BJ (cell line): ENCODE measurements at places on chromosomes 7 and 10.

DNA sequence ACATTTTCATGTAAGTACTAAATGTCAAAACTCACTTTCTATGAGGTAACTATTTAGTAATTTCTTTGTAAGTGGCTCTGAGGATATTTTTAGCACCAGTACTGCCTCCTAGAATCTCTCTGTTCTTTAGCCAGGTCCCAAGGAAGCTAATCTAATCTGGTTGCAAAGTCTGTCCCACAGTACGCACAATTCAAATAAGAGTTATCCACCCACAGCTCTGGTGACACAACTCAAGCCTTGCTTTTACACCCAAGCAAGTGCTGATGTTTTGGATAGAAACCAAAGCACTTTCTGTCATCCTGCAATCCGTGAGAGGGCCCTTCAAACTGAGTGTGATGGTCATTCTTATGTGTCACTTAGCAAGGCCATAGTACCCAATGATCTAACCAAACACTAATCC lies 14.5 kb downstream of the GIMAP5 start:
- DNase-seq = no peak

GRCh38 chr7:87627634-87627994 lies 584 bp upstream of the RUNDC3B start:
- DNase-seq = no peak

DNA sequence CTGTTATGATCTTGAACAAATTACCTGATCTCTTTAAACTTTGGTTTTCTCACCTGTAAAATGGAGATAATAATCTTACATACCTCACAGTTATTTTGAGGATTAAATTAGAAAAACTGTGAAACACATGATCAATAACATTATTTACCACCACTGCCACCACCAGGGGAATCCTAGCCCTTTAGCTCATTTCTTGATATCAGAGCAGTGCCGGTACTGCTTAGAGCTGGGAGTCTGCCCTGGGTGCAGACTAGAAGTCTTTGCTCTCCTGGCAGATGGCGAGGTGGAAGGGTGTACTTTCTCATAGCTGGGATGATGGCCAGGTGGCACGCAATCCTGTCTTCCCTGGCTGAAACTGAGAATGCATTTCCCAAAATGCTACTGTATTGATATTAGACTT lies 12.7 kb upstream of the EFCAB10 start:
- no peak for DNase-seq

DNA sequence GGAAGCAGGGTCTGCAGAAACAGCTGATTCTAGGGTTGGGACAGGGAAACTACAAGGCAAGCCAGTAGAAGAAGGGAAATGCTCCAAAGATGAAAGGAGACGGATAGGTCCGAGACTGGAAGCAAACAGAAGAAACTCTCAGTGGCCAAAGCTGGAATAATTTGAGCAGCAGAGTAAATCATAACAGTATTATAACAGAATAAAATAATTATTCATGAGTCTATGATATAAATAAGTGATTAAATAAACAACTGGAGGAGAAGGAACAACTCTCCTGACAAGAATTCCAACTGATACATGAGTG lies 27.6 kb downstream of the EZH2 start:
- DNase-seq = no peak

- DNase-seq = no peak
Observed at GRCh38 chr7:82438521-82438920, 5.1 kb downstream of the CACNA2D1 start.

DNA sequence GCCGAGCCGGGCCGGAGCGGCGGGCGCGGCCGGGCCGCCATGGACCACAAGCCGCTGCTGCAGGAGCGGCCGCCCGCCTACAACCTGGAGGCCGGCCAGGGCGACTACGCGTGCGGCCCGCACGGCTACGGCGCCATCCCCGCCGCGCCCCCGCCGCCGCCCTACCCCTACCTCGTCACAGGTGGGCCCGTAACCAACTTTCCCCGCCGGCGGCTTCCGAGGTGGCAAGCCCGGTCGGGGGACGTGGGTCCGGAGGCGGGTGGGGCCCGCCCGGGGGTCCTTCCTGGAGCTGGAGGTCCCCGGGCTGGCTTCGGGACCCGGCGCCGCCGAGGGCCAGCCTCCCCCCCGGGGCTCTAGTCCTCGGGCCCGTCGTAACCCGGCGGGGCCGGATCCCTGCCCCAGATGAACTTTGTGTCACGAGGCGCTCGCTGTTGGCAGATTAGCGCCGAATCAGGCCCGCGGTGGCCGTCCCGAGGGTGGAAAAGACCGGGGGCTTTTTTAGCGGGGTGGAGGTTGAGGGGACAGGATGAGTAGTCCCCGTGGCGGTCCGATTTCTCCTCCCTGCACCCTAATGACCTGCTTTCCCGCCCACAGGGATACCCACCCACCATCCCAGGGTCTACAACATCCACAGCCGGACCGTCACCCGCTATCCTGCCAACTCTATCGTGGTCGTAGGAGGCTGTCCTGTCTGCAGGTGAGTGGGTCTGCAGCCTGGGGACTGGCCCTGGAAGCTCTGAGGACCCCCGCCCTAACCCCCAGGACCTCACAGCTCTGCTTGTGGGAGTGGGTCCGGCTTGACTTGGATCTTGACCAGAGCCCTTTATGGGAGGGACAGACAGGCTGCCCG lies 496 bp downstream of the BRI3 start:
- DNase-seq = no peak

- DNase-seq = no peak
Observed at GRCh38 chr10:11145495-11145855, 127.8 kb downstream of the CELF2 start.

DNA sequence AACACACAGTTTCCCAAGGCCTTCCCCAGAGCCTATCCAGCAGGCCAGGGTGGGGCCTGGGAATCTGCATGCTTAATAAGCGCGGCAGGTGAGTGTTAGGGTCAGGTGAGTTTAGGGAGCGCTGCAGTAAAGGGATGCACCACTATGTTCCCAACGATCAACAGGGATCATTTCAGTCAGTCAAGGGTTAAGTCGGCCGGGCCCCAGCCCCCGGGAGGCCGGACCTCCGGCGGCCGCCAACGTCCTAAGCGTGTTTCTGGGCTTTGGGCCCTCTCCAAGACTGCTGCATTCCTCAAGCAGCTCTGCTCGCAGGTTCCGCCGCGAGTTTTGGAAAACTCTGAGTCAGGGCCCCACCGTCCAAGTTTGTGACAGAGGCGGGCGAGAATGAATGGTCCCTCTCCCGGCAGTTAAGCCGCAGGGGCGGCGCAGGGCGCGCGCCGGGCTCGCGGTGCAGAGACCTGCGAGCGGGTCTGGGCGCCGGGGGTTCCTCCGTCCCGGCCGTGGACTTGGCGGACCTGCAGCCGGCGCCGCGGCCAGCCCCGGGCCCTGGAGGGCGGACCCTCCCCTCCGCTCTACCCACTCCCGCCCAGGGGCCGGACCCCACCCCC lies 81.6 kb downstream of the ARHGAP22 start:
- DNase-seq = peak; percentile 59

GRCh38 chr10:84510121-84510520 lies 181.7 kb downstream of the CCSER2 start:
- peak; percentile 17 for DNase-seq

DNA sequence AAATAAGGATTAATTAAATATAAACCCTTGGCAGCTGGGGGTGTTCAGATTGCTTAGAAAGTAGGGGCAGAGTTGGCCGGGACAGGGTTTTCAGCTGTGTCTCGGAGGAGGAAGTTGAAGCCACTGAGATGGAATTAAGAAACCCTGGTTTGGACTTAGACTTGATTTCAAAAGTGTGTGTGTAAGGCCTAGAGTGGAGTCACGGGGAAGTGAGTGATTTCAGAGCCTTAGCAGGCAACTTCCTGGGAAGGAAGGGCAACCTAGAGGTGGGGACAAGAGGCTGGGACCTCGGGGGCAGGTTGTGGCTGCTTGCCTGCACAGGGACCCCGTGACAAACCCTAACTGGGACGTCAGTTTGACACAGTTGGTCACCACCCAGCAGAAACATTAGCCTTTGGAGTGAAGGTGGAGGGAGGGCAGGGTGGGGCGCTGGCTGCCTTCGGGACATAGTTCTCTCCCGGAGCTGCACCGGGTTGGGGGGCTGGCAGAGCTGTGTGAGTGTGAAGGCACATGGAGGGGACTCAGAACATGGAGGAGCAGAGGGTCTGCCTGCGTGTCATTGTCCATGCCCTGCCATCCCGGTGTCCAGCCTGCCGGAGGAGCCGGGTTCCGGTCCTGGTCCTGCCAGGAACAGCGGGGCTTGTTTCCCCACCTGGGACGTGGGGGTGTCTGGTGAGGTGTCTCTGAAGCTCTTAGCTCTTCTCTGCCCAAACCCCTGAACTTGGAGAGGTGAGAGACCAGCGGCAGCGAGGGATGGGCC lies 1.8 kb downstream of the BRI3 start:
- no peak for DNase-seq
